Hematopoietic multipotent progenitor cell treated with erythropoietin and hydrocortisone succinate and interleukin-3 and kit ligand, for 6 days (in vitro differentiated cells): ENCODE measurements at places on chromosomes 7 and 10.

GRCh38 chr7:47078241-47078640 is 503.7 kb downstream of the TNS3 start:
- no peak for DNase-seq

DNA sequence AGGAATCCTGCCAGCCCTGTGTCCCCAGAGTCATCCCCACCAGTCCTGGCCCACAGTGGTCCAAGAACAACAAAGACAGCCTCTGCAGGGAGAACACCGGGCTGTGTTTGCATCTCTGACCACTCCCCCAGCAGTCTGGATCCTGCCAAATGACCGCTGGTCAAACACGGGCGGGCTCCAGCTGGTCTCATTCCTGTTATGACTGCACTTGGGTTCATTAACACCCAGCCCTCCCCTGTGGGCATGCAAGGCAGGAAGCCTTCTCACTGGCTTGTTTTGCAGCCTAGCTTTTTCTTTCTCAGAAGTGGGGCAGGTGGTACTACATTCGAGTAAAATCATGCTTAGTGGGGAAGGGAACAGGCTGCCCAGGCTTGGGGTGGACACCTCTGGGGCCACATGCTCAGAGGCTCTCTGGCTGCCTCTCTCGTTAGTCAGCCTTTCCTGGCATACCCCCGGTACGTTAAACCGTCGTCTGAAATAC is 190.0 kb downstream of the PLXNA4 start:
- DNase-seq = no peak

GRCh38 chr7:16609842-16610450 is 35.6 kb downstream of the ANKMY2 start:
- peak; percentile 59 for DNase-seq

DNA sequence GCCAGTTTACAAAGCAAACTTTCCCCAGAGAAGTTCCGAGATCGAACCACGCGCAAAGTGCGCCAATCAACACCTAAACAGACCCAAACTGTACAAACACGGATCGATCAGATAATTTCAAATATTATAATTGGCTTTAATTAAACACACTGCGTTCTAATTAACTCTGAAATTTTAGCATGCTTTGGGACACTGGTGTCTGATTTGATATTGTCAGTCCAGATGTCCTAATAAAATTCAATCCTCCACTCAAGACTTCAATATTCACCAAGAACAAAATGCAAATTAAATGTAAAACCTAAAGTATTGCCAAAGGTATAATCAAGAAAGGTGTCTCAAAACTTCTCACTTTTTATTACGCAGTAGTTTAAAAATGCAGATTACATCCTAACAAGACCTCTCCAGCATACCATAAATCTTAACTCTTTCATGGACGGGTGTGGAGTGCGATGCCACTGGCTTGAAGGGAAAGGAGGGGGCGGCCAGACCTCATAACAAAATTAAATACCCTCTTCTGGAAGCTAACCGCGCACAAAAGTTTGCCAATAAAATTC is 5.9 kb upstream of the EBF3 start:
- DNase-seq = no peak

DNA sequence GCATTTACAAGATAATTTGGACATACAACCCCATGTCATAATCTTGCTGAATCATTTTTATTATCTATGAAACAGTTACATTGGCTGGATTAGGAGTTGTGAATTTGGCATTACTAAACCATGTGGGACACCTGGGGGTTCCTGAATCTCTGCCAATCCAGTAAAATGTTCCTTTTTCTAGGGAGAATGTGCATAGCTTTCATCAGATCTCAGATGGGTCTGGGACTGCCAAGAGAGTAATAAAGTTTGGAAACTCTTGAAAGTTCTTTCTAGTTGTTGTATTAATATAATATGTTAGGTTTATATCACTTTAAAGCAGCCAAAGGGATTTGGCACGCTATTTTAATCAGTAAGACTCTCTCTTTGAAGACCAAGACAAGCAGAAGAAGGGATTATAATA is 62.7 kb downstream of the SEMA3E start:
- DNase-seq = no peak

- peak; percentile 30 for DNase-seq
These were observed 3.2 kb upstream of the POLM start for GRCh38 chr7:44085546-44085945.

- DNase-seq = no peak
These were observed 126.9 kb downstream of the IPMK start for GRCh38 chr10:58140691-58141347.

DNA sequence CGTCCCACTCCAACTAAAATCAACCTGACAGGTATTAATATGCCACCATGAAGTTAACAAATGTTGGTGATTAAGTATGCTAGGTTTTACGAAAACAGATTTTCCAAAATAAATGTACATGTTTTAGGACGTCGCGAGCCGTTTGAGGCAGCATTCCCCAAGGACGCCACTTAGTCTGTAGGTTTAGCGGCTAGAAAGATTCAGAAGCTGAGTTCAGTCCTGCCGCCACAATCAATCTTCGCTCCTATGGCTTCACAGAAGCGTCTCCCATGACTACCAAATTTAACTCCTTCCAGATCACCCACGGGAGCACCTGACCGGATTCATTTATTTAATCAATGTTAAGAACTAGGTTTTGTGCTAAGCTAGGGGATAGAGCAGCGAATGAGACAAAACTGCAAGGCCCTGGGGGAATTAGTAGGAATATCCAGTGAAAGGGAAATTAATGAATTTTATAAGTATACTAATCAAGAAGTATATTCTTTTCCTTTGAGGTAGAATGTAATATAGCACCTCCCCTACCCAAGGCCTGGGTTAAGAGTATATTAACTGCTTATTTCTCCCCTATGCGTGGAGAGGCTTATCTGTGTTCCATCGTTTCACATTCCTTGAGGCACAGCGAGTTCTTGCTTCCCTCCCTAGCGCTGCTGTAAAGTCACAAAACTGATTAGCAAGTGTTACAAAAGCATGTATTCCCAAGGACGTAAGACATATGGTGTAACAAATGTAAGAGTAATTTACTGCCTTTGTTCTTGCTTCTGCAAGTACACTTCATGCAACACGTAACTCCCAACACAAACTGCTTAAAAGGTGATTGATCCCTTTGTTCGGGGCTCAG is 994 bp upstream of the CYP51A1 start:
- DNase-seq = peak; percentile 61

DNA sequence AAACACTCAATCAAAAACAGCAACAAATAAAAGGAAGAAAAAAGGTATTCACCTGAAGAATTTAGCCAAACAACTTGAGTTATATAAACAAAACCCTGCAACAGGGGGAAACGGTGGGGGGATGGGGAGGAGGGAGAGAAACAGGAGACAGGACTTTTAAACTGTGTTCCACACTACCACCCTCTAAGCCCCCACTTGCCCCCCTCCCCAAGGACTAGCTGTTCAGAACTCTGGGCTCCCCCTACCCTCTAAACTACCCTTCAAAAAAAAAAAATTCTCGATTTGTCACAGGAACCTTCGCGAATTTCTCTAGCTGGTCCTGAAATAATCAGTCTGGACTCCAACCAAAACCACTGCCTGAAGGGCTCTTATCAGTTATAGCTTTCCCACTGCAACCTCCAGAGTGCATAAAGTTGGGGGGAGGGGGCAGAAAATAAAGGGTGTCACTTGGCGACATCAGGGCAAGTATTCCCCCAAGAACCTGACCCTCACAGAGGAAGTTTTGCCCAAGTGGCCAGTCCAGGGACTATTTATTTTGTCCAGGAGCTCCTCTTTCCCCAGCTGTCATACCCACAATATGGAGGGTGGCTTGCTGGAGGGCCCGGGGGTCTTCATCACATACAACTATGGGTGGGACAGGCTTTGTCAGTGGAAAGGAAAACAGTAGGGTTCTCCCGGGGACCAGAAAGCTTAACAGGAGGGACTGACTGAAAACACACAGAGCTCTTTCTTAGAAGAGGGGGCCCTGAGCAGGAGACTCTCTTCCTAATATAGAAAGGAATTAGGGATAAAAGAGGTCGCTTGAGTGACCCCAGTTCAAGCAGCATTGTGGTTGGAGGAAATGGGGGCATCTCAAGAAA is 1.3 kb downstream of the UBE2H start:
- DNase-seq = peak; percentile 76

- peak; percentile 15 for DNase-seq
These were observed 73.6 kb upstream of the FAM20C start for GRCh38 chr7:118615-119391.

- DNase-seq = no peak
These were observed 31.8 kb downstream of the SMURF1 start for GRCh38 chr7:99112097-99112496.

GRCh38 chr7:25117226-25118047 is 7.6 kb downstream of the CYCS start:
- no peak for DNase-seq

GRCh38 chr7:122306320-122307227 is 2.0 kb upstream of the FEZF1 start:
- DNase-seq = no peak

- DNase-seq = peak; percentile 21
These were observed 15.4 kb upstream of the HIBADH start for GRCh38 chr7:27677912-27678612.

- peak; percentile 52 for DNase-seq
These were observed 97.8 kb downstream of the AUTS2 start for GRCh38 chr7:69696054-69696591.

DNA sequence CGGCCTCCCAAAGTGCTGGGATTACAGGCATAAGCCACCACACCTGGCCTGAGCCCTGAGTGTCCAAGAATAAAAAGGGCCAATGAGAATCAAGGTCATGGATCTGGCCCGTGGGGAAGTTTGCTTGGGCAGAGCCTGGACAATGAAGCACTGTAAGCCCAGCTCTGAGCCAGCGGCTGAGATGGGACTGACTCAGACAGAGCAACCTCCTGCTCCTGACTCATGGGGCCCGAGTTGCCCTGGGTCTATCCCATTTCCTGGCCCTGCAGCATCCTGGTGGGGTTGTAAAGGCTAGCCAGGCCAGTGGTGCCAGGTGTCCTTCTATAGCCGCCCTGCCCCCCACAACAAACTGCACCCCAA is 5.2 kb upstream of the MYH16 start:
- no peak for DNase-seq

DNA sequence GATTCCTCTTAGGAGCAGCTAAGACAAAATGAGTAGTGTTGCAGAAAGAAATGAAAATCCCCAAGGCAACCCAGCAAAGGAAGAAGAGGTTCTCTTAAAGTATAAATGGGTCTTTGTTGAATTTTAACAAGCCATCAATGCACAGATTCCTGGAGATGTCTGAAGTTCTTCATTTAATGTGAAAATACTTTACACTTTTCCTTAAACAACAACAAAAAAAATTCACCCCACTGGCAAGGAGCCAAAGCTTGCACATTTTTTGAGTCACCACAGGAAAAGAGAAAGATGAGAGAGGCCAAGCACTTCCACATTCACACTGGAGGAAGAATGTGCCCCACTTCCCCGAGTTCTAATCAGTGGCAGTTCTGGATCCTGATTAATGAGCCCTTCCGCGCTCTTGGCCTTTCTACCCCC is 286.4 kb upstream of the MEOX2 start:
- peak; percentile 21 for DNase-seq

DNA sequence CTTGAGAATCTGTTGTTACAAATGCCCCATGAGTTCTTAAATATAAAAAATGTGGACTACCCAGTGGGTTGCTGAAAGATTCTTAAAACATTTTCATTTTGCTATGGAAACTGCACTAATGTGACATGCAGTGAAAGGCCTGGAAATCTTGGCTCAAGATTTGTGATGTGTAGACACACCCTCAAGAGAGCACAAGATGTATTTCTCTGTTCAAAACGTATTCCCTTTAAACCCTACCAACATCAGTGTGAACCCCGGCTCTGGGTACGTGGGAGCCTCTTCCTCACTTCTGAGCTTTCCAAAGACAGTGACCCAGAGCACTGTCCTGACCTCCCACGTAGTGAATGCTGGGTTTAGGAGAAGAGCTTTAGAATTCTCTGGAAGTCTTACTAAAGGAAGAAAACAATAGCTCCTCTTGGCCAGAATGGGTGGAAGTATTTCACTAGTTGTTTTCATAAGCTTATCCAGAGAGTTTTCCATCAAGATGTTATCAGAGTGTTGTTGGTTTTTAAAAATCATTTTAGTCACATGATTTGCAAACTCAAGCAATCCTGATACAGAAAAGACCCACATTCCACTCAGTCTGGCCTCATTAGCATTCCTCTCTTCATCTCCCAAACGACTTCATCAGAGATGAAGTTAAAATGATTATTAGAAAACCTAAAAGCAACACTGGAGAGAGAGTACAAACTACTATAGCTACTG is 81.5 kb upstream of the AFAP1L2 start:
- DNase-seq = no peak
